Posterior vena cava (tissue), 2 donors: ENCODE measurements at places on chromosomes 1 and 21.

DNA sequence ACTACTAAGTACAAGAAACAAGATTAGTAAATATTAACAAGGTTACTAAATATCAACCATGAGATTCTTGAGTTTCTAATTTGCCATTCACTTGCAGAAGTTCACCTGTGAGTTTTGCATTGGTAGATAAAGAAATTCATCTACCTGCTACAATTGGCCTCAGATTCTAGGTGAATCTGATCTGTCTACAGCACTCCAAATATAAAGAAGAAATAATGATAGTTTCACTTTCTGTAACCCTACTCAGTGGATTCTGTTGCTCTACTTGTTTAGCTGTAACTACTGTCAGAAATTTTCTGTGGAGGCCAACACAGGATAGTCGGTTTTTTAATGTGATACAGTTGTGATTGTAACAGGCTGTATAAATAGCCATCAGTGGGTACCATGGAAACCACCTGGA, 118.6 kb downstream of the NR5A2 start:
- DNase-seq: no peak

GRCh38 chr1:89201106-89201794, 2.5 kb upstream of the GBP4 start:
- no peak for DNase-seq

- no peak for DNase-seq
Measured at GRCh38 chr1:112637254-112638109, 17.9 kb downstream of the CAPZA1 start.

GRCh38 chr1:163980394-163980793, 578.6 kb upstream of the PBX1 start:
- DNase-seq: no peak

DNA sequence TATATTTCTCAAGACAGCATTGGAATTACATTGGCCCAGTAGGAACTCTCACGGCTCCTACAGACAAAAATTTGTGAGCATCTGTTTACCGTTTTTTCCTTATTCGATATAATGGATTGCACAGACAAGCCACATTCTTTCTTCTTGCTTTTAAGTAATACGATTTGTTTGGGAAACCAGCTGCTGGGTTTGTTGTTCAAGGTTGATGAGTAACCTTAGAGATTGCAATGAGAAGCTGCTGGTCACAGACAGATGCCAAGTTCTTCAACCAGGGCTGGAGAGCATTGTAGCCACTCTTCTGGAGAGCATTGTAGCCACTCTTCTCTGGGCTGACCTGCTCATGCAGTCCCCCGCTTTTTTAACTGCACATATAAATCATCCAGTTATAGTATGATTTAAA, 1.4 kb upstream of the MIA3 start:
- DNase-seq: no peak
